Foreskin melanocyte (primary cell): ENCODE measurements at places on chromosomes 4 and X.

DNA sequence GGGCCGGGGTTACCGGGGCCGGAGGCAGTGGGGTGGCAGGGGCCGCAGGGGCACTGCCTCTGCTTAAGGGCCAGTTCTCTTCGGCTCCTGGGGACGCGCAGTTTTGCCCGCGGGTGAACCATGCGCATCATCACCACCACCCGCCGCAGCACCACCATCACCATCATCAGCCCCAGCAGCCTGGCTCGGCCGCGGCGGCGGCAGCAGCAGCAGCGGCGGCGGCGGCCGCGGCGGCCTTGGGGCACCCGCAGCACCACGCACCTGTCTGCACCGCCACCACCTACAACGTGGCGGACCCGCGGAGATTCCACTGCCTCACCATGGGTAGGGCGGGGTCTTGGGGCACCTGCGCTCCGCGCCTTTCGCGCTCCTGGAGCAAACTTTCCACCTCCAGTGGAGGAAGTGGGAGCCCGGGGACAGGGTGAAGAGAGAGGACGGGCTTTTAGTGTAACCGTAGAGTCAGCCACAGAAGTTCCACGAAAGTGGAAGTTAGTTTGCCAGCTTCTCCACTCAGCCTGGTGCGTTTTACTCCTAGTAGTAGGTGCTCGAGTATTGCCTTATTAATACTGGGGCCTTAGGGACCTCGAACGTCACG lies 729 bp downstream of the GSX2 start:
- DNase-seq = no peak

DNA sequence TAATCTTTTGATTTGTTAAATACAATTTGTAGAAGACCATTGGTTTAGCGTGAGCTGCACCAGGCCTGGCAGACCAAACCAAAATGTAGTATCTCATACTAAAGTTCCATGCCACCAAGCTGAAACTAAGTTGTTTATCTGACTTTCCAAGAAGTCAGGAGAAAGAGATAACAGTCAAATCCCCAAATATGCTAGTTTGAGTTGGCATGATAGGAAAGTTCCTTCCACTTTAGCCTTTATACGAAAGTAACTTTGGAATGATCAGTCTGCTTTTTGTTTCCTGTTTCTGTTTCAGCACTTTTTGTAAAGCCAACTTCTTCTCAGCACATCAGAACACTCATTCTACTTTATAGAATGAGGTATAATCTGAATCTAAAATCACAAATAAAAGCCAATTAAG lies 449.2 kb downstream of the GRXCR1 start:
- DNase-seq = no peak

DNA sequence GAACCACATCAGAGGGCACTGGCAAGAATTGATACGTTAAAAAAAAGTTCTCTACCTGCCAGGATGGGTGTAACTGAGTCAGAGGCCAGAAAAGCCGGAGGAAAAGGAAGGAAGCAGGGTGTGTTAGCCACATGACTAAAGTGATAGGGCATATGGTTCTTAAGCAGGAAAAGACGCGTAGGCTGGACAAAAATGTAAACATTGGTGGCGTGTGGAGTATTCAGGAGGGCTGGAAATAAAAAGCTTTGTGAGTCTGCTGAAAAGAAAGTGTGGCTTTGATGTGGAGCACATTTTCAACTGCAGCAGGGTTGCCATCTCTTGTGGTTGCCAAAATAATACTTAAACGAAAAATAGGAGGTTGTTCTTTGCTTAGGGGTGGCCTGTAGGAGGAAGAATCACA lies 186.5 kb upstream of the RPL34 start:
- DNase-seq = no peak

DNA sequence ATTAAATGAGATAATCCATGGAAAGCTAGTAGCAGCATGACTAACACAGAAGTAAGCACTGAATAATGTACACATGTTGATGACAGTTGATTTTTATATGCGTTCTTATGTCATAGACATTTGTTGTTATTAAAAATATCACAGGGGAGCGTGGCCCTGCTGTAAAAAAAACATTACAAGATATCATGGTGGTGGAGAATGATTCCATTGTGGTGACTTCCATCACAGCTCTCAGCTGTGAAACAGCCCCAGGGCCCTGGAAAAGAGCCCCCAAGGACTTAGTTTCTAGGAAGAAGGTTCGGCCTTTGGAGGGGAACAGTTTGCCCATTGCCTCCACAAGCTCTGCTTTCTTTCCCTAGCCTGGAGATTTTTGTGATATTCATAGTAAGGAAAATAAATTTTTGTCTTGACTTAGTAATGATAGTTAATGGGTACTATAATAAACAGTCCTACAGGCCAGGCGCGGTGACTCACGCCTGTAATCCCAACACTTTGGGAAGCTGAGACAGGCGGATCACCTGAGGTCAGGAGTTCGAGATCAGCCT lies 49.9 kb downstream of the FAM114A1 start:
- DNase-seq = no peak

DNA sequence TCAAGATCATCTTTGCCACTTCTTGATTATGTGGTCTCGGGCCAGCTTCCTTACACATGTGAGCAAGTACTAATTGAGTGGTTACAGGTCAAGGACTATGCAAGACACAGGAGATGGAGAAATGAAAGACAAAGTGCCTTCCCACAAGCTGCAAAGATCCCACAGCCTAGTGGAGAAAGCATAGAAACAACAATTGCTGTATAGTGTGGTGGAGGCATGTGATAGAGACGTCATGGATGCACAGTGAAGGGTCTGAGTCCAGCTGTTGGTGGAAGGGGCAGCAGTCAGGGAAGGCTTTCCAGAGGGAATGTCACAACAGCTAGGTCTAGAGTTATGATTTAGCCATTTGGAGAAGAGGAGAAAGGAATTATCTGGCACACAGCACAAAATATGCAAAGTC lies 210.6 kb downstream of the KDR start:
- DNase-seq = peak; percentile 53

DNA sequence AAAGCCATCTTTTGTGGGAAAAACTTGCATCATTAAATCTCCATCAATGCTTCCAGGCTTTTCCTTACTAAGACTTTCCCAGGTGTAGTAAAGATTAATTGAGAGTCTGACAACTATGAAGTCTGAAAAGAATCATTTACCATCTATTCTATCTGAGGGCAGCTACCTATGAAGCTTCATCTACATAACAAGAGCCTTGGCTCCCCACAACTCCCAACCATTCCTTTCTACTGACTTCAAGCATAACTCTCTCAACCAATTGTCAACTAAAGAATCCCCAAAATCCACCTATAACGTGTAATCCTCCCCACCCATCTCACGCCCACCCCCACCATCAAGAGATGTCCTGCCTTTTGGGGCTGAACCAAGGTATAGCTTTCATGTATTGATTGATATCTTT lies 101.5 kb upstream of the GABRA2 start:
- no peak for DNase-seq

- no peak for DNase-seq
Observed at GRCh38 chrX:2416851-2417604, 83.7 kb downstream of the DHRSX start.

DNA sequence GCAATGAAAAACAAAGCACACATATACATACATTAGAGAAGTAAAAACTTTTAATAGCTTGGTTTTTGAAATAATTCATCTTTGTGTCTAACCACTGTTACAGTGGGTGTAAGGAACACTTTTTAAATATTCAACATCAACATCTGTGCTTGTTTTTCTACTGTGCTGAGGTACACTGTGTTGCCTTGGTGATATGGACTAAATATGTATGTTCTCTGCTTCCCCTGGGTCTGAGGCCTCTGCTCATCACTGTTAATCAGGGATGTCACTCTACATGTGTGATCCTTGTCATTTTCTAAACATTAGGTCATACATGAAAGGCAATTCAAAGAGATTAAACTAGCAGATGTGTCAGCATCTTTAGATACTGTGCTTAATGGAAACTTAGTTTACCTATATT lies 10.9 kb downstream of the MCTS1 start:
- no peak for DNase-seq

DNA sequence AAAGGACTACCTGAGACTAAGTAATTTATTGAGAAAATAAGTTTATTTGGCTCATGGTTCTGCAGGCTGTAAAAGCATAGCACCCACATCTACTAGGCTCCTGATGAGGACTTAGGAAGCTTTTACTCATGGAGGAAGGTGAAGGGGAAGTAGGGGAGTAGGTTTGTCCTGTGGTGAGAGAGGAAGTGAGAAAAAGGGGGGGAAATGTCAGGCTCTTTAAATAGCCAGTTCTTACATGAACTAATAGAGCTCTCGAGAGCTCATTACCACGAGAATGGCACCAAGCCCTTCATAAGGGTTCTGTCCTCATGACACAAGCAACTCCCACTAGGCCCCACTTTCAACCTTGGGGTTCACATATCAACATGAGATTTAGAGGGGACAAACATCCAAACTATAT lies 125.5 kb upstream of the NRK start:
- no peak for DNase-seq
